ENCODE measurements at places on chromosomes 5 and 9.

DNA sequence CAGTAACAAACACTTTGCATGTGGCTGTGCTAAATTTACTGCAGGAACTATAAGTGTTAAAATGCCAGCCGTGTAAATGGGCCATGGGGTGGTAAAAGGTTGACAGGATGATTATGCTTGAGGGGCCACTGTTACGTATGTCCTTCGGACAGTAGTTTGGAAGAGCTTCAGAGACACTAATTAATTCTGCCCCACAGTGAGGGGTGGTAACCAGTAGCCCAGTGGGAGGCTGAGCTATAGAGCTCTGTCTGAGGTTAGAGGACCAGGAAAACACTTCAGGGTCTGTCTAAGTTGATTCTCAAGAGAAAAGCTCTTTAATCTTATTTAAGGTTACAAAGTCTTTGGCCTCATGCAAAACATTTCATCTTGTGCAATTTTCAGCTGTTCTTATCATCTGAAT is 176.6 kb downstream of the DMRTA1 start:
- DNase-seq: no peak

GRCh38 chr9:86097510-86098224 is 1.7 kb downstream of the GOLM1 start:
- no peak for DNase-seq

GRCh38 chr9:25322142-25322541 is 356.1 kb downstream of the TUSC1 start:
- DNase-seq: no peak

GRCh38 chr9:69867081-69867814 is 46.6 kb downstream of the CFAP95 start:
- DNase-seq: no peak

GRCh38 chr5:77176429-77176828 is 34.1 kb upstream of the PDE8B start:
- DNase-seq: no peak
